Thymus (tissue), 14 donors: ENCODE measurements at places on chromosomes 4 and X.

DNA sequence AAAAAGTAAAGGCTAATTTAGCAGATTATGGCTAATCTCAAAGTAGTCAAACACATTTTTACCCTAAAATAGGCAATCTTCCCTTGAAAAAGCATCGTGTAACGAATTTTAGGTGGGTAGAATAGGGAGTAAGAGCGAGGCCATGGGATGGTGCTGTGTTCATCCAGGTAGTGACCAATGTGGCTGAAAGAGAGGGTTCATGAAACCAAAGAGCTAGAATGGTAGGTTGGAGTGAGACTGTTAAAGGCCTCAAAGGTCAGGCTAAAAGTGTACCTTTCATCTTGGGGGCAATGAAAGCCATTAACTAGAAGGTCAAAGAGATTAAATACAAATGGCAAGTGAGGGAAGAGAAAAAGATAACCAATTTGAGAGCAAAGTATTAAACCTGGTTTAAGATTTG lies 23.6 kb downstream of the EIF4E start:
- no peak for DNase-seq

GRCh38 chr4:155618183-155618838 lies 48.3 kb upstream of the GUCY1A1 start:
- no peak for DNase-seq

GRCh38 chr4:168335621-168336020 lies 17.1 kb upstream of the DDX60 start:
- DNase-seq = no peak

DNA sequence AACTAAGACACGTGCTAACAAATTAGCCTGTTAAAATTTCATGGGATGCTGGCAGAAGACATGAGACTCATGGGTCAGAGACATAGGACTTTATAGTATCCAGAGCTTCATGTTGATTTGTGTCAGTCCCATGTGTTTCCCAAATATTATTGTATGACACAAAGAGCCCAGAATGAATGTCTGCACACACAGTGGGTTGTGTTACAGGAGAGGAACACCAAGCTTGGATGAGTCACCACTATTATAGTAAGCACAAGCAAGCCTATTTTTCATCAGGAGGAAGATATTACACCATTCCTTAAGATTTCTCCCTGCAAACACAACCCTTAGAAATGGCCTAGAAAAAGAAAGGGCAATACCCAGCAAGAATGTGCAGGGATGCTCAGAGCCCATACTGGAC lies 15.4 kb downstream of the BBS12 start:
- no peak for DNase-seq

DNA sequence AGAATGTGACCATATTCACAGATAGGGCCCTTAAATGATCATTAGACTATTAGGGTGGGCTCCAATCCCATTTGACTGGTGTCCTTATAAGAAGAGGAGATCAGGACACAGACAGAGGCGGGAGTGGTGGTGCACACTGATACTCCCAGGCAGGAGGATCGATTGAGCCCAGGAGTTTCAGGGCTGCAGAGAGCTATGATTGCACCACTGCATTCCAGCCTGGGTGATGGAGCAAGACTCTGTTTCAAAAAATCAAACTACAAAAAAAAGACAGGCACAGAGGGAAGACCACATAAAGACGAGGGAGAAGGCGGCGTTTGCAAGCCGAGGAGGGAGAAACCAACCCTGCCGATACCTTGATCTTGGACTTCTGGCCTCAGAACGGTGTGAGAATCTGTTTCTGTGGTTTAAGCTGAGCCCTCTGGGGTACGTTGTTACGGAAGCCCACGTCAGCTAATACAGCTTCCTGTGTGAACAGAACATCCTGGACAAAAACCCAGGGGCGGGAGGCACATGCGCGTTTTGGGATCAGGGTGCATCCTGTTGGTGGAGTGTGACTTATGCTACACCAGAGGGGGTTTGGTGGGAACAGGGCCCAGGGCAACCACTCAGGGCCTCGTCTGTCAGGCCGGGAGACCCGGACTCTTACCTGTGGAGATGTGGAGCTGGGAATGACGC lies 211.8 kb upstream of the PSAPL1 start:
- DNase-seq = no peak

GRCh38 chr4:175277816-175278215 lies 359.7 kb downstream of the ADAM29 start:
- no peak for DNase-seq

DNA sequence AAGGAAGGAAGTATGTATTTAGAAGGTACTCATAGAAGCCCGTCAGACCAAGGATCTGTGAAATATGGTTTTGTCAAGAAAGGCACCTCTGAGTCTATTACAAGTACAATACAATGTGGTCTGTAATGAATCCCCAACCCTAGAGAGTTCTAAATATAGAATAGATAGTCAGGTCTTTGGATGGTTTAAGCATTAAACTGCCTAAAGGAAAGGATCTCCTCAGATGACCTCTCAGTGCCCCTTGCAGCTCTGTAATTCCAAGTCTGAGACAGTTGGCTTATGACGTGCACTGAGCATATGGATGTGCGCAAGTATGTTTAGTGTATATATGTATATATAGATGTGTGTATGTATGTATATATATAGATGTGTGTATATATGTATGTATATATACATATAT lies 62.0 kb downstream of the CCSER1 start:
- no peak for DNase-seq

DNA sequence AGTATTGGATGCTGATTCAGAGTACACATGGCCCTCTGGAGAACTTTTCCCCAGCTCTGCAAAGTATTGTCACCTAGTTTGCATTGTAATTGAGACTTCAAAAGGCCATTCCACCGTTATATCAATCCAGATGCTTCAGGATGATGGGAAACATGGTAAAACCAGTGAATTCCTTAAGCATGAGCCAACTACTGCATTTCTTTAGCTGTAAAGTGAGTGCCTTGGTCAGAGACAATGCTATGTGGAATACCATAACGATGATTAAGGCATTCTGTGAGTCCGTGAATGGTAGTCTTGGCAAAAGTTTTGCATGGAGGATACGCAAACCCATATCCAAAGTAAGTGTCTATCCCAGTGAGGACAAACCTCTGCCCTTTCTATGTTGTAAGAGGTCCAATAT lies 355.2 kb downstream of the DCAF12L2 start:
- DNase-seq = no peak

DNA sequence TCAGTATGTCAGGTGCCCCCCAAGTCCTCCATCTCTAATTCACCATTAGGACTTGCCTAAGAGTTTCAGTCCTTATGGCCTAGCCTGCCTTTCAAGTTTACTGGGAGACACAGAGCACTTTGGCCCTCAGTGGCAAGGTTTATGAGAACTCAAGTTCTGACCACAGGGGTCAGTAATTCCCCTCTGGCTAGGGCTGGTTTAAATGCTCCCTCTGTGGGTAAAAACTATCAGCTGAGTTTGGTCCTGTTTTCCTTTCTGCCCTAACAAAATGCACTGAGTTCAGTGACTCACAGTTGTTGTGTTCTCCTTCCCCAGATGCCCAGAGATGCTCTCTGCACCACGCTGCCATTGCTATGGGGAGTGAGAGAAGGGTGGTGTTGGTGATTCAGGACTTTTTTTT lies 163.2 kb downstream of the RELL1 start:
- no peak for DNase-seq

GRCh38 chrX:134365904-134366303 lies 94.1 kb upstream of the HPRT1 start:
- DNase-seq = no peak

- no peak for DNase-seq
These were observed 7.2 kb upstream of the DDX60L start for GRCh38 chr4:168487282-168488035.

- no peak for DNase-seq
These were observed 20.6 kb downstream of the NKX1-1 start for GRCh38 chr4:1385373-1386340.

DNA sequence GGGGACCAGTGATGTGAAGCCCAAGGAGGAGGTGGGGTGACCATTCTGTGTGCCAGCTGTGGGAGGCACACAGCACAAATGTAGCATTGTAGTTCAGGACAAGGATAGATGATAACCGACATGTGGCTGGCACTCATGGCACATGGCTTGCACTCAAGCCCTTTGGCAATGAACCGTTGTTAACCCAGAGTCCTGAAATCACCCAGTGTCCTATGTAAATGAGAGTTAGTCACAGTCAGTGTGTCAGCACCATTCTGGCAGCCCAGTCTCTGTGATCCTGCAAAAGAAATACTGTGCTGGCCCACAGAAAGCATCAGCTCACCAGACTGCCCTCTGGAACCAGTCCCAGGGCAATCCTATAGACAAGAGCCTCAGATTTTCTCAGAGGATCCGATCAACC lies 339.3 kb downstream of the MID1IP1 start:
- DNase-seq = no peak

GRCh38 chr4:26021417-26022345 lies 107.7 kb downstream of the SMIM20 start:
- DNase-seq = no peak

DNA sequence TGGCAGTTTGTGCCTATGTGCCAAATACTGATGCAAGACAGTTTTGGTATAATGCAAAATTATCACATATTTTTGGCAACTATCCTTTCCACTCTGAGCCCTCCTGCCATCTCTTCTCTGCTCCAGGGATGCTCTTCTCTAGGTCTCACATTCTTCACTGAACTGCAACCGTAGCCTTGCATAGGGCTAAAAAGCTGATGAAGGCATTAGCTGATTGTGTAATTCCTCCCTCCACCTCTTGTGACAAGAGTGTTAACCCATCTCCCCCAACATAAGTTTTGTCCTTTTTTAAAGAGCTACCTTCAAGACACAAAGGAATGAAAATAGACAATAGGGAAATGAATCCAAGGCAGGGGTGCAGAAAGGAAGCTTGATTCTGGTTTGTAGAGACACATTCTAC lies 33.1 kb upstream of the ANK2 start:
- no peak for DNase-seq

GRCh38 chrX:23871905-23872546 lies 35.7 kb downstream of the APOO start:
- no peak for DNase-seq

DNA sequence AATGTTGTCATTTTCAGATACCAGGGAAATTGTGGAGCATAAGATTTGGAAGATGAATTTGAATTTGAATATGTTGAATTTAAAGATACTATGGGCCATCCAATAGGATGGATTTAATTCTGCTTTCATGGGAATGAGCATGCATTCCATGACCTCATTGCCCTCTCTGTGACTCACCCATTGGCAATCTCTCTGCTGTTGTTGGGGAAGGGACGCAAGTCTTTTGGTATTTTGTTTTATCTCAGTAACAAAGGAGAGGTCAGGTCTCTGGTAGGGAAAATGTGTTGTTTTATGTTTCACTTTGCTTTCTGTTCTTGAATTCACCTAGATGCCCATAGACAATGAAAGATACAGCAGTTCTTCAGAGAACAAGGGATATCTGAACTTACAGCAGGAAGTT lies 42.1 kb upstream of the MAGEA4 start:
- no peak for DNase-seq

DNA sequence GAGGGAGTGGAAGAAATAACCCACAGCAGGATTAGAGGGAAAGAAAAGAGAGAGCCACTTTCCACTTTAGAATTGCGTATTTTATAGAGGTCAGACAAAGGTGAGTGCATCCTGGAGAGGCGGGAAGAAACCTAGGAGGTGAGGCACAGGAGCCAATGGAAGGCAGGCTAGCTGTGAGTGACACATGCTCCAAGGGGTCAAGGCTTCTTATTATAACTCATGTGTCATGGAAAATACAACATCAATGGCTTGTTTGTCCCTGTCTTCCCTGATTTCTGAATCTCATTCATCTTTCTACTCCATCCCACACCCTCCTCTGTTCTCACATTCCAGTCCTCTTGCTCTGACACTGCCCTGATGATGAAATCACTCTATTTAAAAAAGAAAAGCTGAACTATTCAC lies 14.4 kb downstream of the ANXA3 start:
- DNase-seq = no peak

DNA sequence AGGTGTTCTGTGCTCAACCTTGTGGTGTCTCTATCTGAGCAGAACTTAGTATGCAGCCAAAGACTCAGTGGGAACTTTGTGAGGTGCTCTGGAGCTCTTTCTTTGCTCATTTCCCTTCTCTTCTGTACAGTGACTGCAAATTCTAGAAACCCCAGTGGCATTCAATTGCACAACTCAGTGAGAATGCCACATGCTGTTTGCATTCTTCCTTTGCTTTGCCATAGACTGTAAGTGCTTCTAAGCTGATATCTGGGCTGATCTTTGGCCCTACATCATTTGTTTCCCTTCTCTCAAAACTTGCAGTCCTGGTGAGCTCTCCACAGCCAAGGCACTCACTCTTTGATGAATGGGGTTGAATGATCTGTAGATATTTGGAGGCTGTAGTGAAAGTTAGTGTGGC lies 7.0 kb downstream of the PNMA3 start:
- DNase-seq = no peak

GRCh38 chr4:139465922-139466321 lies 12.0 kb downstream of the RAB33B start:
- no peak for DNase-seq

DNA sequence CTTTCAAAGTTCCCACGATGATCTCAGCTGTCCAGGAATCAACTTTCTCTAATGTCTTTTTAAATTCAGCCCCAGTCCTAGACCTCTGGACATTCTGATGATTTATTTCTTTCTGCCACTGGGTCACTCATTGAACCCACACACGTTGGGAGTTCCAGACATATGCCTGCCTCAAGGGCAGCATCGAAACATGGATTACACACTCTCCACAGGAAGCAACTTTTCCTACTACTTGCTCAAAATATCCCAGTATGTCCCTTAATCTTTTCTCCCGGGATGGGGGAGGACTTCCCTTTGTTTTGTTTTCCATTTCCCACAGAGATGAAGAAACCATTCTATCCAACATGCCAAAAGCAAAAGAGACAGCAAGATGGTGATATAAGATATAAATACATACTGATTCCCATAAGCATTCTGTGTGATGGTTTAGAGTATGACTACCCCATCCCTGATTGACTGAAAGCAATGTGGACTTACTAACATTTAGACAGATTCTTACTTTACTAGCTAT lies 79.8 kb upstream of the PPARGC1A start:
- no peak for DNase-seq

DNA sequence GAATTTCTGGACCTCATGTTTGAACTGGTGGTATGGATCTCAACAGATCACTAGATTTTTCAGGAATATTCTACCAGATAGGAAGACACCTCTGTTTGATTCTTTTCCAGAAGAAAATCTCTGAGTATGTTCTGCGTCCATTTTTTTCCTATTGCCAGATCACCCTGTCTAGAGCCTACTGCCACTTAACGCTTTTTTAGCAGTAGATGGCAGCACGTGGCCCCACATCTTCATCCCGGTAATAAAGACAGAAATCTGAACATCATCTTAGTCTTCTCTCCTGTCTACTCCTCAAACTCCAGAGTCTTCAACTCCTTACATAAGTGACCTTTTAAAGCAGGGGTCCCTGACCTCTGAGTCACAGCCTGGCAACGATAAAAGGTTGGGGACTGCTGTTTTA lies 184.7 kb downstream of the TMA16 start:
- DNase-seq = no peak

- DNase-seq = no peak
These were observed 6.1 kb upstream of the USP11 start for GRCh38 chrX:47226531-47227333.

GRCh38 chr4:107037199-107037584 lies 1.1 kb upstream of the DKK2 start:
- no peak for DNase-seq

- no peak for DNase-seq
These were observed 65.9 kb upstream of the OGT start for GRCh38 chrX:71466979-71467523.

GRCh38 chr4:154076921-154077320 lies 288.0 kb upstream of the SFRP2 start:
- no peak for DNase-seq

GRCh38 chr4:72987741-72988729 lies 81.5 kb downstream of the COX18 start:
- DNase-seq = no peak
